ENCODE measurements at places on chromosomes 16 and 17.

DNA sequence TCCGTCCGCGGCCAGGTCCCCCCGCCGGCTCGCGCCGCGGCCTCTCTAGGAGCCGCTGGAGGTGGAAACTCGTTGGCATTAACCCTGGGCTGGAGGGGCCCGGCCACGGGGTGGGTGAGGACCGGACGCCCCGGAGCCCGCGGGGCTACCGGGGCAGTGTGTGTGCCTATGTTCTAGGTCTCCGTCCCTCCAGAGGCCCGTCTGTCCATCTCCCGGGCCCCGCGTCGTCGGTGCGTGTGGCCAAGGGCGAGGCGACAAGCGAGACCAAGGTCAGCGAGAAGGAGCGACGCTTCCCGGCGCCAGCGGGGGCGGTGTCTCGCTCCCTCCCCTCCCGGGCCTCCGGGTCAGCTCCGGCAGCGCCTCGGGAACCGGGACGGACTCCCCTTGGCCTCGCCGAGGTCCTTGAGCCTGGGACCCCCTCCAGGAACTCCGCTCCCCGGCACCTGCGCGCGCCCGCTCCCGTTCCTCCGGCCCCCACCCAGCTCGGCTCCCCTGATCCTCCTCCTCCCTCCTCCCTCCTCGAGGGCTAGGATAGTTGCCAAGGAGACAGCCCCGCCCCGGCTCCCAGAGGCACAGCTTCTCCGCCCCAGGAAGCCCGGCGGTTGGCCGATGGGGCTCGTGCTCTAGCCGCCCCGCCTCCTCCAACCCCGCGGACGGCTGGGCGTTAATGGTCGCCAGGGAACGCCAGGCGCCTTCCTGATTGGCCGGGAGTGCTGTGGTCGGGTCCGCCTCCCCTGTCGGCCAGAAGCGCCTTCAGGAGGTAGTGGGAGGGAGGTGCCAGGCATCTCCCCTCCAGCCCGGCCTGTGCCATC, 663 bp upstream of the ZNF768 start:
- DNase-seq: peak; percentile 100

- peak; percentile 57 for DNase-seq
Measured at GRCh38 chr17:33057564-33057963, 65.9 kb downstream of the SPACA3 start.

GRCh38 chr16:2487903-2488531, 13.1 kb downstream of the TBC1D24 start:
- DNase-seq: no peak

GRCh38 chr17:7019367-7019766, 3.5 kb upstream of the BCL6B start:
- no peak for DNase-seq

DNA sequence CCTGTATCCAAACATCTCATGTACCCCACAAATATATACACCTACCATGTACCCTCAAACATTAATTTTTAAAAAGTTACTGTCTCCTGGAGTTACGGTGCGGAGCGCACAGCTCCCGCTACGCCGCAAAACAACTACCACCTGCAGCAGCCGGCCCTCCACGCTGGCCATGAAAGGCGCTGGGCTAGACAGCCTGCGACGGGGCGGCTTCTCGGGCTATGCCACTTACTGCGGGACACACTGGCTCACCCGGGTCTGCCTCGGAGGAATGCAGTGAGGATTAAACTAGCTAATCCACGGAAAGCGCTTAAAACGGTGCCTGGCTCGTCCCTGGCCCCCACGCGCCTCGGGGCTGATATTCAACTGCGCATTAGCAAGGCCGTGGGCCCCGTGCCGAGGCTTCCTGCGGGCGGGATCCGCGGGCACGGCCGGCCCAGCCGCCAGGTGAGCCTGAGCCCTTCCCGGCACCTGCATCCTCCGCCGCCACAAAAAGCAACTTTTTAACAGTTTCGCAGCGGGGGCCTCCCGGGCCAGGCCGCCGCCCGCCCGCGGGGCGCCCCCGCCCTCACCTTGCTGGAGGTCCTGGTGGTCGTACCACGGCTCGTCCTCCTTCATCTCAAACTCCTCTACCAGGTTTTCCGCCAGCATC, 633 bp downstream of the CDR2 start:
- DNase-seq: peak; percentile 65
